ENCODE measurements at places on chromosomes 12 and 14. TPM values are rescaled to one million over a fixed set of nuclear protein-coding genes. Genes with fewer than 3 reads are reported as not detected.

- H3K36me3 ChIP-seq: peaks cover 11% of the 10 kb centered on the region
- H3K27me3 ChIP-seq: peaks cover 25% of the 10 kb centered on the region
- peaks cover 19% of the 10 kb centered on the region for H3K4me1 ChIP-seq
These were observed 16.8 kb upstream of the DYNC1H1 start for GRCh38 chr14:101947577-101947903.

DNA sequence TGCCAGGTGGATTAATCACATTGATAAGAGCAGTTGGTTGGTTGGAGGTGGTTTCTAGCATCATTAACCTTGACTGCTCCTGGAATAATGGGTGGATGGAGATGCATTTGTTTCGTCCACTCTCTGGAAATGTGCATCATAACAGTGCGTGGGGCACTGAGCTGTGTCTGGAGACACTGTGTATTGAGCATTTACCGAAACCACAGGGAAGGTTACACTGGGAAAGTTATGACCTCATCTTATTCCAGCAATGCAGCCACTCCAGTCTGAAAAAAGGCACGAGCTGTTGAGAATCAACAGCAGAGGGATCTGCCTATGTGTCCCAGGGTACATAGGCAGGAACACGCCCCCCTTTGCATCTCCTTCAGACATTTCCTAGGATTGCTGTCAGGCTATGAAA is 27.2 kb downstream of the RNFT2 start:
- H3K36me3 ChIP-seq: peaks cover 22% of the 10 kb centered on the region
- H3K4me3 ChIP-seq: no peak overlapping the region
- H3K4me1 ChIP-seq: no peaks in the 10 kb centered on the region
- H3K27ac ChIP-seq: no peak overlapping the region

GRCh38 chr14:86050072-86050683 is 520.2 kb downstream of the FLRT2 start:
- no peak overlapping the region for H3K4me3 ChIP-seq
- H3K27ac ChIP-seq: no peak overlapping the region
- no peaks in the 10 kb centered on the region for H3K36me3 ChIP-seq
- no peak for DNase-seq

The ASIC1 gene
- total RNA-seq: not detected

The LARP4 gene
- 48.2 TPM for total RNA-seq

The PFKM gene
- total RNA-seq: 49.2 TPM
